ENCODE measurements at places on chromosomes 1 and 21.

GRCh38 chr21:27570306-27570868 is 603.5 kb upstream of the ADAMTS5 start:
- DNase-seq, result no peak

DNA sequence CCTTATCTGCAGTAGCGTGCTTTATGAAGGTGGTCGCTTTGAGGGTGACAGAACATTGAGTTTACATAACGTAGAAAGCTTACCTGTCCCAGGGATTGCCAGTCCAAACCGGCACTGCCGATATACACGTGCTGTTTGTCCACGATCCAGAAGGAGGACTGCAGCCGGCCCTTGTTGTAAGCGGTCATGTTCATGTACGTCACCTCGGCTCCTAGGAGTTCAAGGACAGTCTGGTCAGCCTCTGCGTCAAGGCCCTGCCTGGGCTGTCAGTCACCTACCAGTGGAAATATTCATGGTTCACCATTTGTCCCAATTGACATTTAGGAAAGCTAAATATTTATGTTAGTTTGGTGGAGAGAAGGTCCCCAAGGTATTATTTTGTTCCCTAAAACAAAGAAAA is 221.0 kb upstream of the MAP1LC3C start:
- DNase-seq, result no peak

DNA sequence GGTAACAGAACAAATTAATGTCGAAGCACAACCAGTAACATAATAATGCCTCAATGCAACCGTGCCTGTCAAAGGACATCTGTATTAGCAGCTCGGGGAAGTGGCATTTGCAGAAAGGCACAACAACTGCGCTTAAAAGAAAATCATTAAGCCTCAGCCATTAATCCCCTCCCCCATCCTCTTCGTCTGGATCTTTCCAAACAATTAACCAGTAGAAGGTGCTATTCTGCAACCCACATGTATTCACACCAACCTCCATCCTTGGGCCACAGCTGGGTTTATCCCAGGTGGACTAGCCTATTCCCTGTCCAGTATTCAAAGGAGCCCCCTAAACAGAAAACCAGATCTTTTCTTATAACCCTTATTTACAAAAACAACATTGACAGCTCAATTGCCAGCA is 2.6 kb downstream of the RERE start:
- peak; percentile 55 for DNase-seq

GRCh38 chr1:150543500-150544143 is 5.6 kb upstream of the ADAMTSL4 start:
- peak; percentile 80 for DNase-seq

- DNase-seq, result no peak
Measured at GRCh38 chr1:199152676-199153075, 513.8 kb downstream of the PTPRC start.

- DNase-seq, result no peak
Measured at GRCh38 chr1:90502194-90502593, 214.9 kb downstream of the BARHL2 start.

DNA sequence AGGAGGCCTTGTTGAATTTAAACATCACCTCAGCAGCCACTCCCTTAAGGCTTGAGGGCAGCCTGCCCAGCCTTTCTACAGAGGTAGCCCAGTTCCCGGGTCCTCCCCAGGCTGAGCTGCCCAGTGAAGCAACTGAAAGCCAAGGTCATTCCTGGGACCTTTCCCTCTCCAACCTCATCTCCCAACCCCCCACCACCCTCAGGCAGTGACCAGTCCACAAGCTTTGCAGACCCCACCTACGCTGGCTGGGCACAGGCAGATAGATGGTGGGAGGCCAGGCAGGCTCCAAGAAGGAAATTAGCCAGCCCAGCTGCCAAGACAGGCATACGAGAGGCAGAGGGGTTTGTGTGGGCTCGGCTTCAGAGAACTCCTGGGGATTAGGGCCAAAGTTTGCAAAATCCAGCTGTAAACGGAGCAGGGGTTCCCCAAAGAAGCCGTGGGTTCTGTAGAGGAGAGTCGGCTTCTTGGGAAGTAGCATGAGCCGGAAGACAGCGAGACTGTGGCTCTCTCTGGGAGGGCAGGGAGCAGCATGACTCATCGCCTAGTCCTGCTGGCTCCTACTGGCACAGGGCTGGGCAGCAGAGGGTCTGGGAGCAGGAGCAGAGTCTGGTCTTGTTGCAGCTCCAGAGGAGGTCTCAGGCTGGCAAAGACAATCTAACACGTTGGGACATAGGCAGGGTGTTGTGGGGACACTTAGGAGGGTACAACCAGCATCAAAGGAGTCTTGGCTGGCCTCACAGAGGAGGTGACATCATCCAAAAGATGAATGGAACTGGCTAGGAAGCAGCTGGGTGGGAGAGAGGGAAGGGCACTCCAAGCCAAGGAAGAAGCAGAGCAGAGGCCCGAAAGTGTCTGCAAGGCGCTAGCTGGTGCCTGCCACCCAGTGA is 2.8 kb upstream of the ZC3H12A start:
- no peak for DNase-seq

DNA sequence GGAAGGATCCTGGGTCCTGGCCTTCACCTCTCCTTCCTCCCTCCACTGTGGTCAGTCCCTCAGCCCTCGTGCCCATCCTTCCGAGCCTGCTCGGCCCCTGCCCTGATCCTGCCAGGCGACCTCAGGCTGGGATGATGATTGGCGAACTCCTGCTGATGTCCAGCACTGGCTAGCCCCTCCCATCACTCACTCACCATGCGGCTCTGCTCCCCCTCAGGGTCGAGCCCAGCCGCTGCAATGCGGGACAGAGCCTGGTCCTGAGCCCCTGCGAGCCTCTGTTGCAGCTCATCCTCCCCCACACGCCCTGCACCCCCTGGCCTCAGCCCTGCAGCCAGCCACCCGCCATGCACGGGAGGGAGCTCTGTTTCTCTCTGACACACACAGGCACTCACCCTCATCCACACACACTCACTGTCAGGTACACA is 100.2 kb downstream of the DMRTB1 start:
- DNase-seq, result no peak

DNA sequence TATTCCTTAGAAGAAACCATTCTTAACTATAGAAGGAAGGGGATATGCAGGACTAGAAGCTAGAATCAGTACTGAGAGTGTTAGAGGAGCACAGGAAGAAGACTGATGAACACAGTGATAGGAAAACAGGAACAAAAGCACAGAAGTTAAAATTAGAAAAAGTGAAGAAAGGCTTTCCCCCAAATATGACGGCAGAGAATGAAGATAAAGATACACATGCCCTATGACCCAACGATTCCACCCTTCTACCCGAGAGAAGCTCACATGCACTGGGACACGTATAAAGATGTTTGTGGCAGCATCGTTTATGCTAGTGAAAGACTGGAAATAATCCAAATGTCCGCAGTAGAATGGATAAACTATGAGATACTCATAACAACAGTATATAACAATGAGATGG is 74.2 kb downstream of the DTL start:
- no peak for DNase-seq

- no peak for DNase-seq
Measured at GRCh38 chr1:112533029-112533428, 24.3 kb downstream of the WNT2B start.

GRCh38 chr1:193438771-193439170 is 252.4 kb upstream of the B3GALT2 start:
- no peak for DNase-seq

- no peak for DNase-seq
Measured at GRCh38 chr1:198967566-198967965, 328.7 kb downstream of the PTPRC start.

- DNase-seq, result no peak
Measured at GRCh38 chr1:50971748-50972305, 1.8 kb downstream of the CDKN2C start.

DNA sequence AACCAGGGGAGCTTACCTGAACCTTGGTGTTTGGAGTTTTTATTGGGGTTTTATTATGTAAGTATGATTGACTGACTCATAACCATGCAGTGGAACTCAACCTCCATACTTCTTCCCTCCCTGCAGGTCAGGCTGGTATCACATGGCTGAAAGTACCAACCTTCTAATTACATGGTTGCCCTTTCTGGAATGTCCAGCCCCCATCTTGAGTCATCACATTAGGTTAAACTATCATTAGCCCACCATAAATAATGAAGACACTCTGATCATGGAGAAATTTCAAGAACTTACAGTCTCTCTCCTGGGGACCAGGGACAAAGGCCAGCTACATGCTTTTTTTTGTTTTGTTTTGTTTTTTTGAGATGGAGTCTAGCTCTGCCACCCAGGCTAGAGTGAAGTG is 19.2 kb upstream of the DPH5 start:
- DNase-seq, result no peak

DNA sequence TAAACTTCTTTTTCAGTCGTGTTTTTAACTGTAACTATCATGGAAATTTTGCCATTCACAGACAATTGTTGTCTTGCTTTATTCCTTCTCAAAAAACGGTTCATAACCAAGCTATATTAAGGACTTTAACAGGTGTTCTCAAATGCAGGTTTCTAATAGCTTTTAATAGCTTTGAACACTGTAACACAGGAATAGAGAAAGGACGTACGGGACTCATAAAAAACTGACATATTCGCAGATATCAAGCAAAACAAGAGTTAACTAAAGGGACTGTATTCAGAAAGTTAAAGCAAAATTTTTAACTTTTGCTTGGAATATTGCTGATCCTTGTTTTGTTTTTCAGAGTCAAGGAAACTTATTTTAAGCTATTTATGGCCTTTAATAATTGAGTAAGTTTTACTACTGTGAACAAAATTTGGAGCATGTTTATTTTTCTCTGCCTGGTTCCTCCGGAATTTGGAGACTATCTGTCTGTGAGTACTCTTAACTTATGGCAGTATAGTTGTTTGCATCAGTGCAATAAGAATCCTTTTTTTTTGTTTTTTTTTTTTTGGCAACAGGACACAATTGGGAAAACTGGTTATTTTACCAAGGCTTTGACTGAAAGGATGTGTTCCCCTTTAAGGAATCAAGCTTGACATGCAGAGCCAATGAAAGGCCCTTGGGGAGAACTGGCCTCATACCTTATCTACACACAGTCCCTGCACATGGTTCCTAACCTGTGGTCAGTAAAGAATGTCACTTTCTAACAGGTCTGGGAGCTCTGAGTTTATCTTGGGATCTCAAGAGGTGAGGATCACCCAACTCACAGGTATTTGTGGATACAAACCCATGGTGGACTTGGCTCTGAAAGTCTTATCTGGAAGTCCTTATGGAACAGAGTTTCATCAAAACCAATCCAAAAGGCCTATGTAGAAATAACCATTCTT is 5.8 kb upstream of the CD46 start:
- DNase-seq, result no peak

GRCh38 chr1:77400781-77401180 is 119.0 kb downstream of the AK5 start:
- DNase-seq, result no peak

DNA sequence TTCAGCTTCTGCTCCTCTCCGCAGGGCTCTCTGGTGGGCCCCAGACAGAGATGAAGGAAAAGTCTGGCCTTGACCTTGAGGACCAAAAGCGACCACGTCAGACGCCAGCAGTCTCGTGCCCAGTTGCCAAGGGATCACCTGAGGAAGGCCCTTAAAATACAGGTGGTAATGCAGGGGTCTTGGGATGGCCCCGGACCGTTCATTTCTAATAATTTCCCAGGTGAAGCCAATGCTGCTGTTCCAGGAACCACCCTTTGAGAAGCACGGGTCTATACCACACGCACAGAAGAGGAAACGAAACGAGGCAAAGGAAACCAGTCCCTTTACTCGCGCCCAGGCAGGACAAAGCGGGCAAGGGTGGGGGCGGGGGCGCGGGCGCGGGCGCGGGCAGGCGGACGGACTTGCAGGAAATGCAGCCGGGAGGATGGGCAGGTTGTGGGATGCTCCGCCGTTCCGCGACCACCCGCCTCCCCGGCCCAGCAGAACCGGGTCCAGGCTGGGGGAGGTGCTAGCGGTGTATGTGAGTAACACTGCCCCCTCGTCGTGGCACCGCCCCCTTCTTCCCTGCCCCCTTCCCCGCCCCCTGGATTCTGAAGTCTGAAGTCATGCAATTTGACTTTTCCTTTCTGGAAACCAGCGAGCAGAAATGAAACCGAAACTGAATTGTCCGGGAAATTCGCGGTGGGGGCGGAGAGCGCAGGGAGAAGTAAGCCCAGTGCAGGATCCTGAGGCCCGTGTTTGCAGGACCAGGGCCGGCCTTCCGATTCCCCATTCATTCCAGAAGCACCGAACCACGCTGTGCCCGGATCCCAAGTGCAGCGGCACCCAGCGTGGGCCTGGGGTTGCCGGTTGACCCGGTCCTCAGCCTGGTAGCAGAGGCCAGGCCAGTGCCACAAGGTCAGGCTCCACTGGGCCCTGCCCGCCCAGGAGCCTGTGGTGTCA is 5.8 kb upstream of the MX1 start:
- DNase-seq, result no peak

DNA sequence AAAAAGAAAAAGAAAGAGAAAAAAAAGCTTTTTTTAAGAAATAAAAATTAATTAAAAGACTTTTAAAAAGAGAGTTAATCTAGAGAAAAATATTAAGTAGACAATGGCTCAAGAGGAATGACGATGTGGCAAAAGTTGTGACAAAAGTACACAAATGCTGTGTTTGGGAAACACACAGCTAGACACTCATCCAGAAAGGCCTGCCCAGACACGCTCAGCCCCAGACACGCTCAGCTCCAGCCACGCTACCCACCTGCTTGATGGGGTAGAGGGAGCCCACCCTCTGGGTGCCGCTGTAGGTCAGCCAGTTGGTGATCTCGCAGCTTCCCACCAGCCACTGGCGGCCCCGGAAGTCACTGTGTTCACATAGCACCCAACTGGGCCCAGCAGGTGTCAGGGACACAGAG is 10.2 kb downstream of the CD52 start:
- no peak for DNase-seq

DNA sequence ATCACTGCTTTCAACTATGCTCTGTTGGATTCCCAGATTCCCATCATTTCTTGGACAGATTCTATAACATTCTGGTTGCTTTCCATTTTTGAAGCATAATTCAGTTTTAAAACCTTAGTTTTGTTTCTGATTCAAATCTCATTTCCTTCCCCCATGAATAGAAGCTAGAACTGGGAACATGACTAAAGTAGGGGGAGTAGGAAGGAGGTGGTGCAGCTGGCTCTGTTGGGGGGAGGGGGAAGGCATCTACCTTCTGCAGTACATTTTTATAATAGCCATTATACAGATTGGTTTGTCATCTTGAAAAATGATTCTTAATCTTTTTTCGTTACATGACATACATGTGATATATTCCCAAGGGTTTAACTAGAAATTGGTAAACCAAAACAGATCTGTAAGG is 48.1 kb downstream of the SMG7 start:
- DNase-seq, result no peak

GRCh38 chr1:86430376-86430775 is 6.4 kb downstream of the CLCA2 start:
- DNase-seq, result no peak

DNA sequence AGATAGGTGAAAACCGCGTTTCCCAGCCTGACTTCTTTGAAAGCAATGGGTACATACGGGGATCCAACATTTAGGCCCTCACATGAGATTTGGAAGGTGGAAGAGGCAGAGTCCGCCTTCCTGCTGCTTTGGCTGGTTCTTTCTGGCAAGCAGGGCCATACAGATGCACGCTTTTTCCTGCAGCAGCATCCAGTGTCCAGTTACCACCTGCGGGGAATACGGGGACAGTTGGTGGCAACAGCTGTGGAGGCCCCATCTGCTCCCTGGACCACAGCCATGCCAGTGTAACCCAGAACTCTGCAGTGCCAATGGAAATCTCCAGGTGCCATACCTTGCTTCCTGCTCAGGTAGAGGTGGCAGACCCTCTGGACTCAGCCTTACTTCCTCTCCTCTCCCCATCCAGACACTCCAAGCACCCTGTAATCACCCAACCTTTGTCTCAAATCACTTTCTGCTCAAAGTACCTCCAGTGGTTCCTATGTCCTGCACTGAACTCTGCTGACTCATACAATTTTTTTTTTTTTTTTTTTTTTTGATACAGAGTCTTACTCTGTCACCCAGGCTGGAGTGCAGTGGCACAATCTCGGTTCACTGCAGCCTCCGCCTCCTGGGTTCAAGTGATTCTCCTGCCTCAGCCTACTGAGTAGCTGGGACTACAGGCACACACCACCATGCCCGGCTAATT is 68.3 kb downstream of the SLC16A1 start:
- DNase-seq, result no peak
